ENCODE measurements at places on chromosomes 11 and 22.

DNA sequence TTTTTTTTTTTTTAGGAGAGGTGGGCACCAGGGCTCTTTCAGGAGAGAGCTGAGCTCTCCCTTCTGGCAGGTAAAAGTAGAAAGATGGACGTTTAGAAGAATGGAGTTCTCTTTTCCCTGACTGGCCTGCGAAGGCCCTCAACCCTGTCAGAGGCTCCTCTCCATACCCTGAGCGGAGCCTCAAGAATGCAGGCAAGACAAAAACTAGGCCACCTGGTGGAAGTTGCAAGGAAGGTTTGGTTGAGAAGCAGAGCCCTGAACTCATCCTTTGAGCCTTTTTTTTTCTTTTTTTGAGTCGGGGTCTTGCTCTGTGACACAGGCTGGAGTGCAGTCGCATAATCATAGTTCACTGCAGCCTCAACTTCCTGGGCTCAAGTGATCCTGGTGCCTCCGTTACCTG is 1.4 kb downstream of the OTOG start:
- DNase-seq, result no peak

DNA sequence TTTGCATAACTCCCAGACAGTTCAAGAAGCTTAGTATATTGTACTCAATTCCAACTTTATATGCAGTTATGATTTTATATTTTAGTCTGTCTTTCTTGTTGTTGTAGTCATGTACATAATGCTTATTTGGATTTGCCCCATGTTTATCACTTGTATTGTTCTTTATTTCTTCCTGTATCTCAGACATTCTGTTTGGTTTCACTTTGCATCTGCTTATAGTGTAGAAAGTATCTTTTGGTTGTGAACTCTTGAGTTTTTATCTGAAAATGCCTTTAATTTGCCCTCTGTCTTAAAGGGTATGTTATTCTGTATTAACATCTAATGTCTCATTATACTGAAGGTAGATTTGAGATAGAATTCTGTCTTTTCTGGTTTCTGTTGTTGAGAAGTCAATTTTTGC is 275.4 kb downstream of the DYNC2H1 start:
- DNase-seq, result no peak

DNA sequence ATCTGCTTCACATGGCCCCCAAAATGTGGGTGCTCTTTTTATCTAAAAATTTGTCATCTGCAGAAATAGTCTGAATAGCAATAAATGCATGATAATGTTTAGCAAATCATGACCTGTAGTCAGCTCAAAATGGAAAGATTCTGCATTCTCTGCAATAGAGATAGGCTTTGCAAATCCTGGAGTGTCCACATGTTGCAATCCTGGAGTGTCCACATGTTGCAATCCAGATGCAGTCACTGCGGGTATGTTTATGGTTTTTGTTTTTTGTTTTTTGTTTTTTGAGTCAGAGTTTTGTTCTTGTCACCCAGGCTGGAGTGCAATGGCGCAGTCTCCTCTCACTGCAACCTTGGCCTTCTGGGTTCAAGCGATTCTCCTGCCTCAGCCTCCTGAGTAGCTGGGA is 20.2 kb upstream of the LRRC32 start:
- no peak for DNase-seq

- DNase-seq, result no peak
These were observed 314.4 kb downstream of the AASDHPPT start for GRCh38 chr11:106391771-106392420.

DNA sequence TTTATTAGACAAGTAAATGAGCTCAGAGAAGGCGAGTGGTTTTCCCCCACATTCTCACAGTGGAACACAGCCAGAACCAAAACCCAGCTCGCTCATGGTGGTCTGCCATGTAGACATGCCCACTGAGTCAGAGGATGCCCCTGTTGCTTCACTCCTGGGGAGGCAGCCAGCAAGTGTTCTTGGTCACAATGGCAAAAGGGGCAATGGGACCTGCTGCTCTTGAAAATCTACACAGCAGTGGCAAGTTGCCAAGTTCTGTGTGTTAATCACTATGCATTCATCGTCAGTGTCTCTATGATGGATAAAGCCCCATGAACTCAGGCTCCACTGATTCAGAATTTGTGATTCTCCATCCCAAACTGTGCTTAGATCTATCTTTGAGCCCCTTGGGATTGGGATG is 64.7 kb upstream of the TBCEL start:
- no peak for DNase-seq

GRCh38 chr11:116986521-116987105 is 111.6 kb downstream of the SIK3 start:
- no peak for DNase-seq

GRCh38 chr11:132125988-132126871 is 755.8 kb downstream of the NTM start:
- DNase-seq, result no peak

GRCh38 chr22:42322562-42322926 is 52.1 kb upstream of the TCF20 start:
- DNase-seq, result no peak

GRCh38 chr11:118783724-118784495 is 7.1 kb downstream of the DDX6 start:
- DNase-seq, result no peak

Data from esophagus squamous epithelium (tissue), 5 donors.